Mesothelial cell of epicardium (in vitro differentiated cells): ENCODE measurements at places on chromosomes 3 and 15. TPM values are rescaled to one million over a fixed set of nuclear protein-coding genes. Genes with fewer than 3 reads are reported as not detected.

The HYPK gene
- total RNA-seq = 15.6 to 21.3 TPM (median 18.6 TPM) in 3 replicates

The ZNF860 gene
- 0.63 to 1.3 TPM (median 1.2 TPM) in 3 replicates for total RNA-seq

The EBLN2 gene
- 10.5 to 11.3 TPM (median 10.7 TPM) in 3 replicates for total RNA-seq

The RARRES1 gene
- 48.9 to 53.0 TPM (median 51.9 TPM) in 3 replicates for total RNA-seq

The ANKUB1 gene
- total RNA-seq = 0.13 to 0.34 TPM in 2 of 3 replicates, not detected in the other

The SRGAP3 gene
- total RNA-seq = 61.3 to 68.6 TPM (median 65.6 TPM) in 3 replicates

The HTR3E gene
- not detected in 3 replicates for total RNA-seq

The PODXL2 gene
- 25.5 to 29.7 TPM (median 27.1 TPM) in 3 replicates for total RNA-seq

The SLC4A7 gene
- total RNA-seq = 43.3 to 48.2 TPM (median 46.3 TPM) in 3 replicates

The CAND2 gene
- 13.2 to 14.4 TPM (median 14.0 TPM) in 3 replicates for total RNA-seq

The ZBED2 gene
- total RNA-seq = not detected in 3 replicates

The IL5RA gene
- not detected in 3 replicates for total RNA-seq

The EPHA3 gene
- 4.2 to 4.5 TPM (median 4.4 TPM) in 3 replicates for total RNA-seq

The SHC4 gene
- 0.58 to 0.90 TPM (median 0.64 TPM) in 3 replicates for total RNA-seq
